ENCODE measurements at places on chromosomes 3 and 15. TPM values are rescaled to one million over a fixed set of nuclear protein-coding genes. Genes with fewer than 3 reads are reported as not detected.

The CD200R1 gene
- 0.18 TPM for polyA plus RNA-seq

The CPB1 gene
- polyA plus RNA-seq, result 53.0 TPM

The ABHD14A gene
- polyA plus RNA-seq, result 17.2 TPM

The ASB14 gene
- polyA plus RNA-seq, result not detected

The BSN gene
- 0.06 TPM for polyA plus RNA-seq

The GOLGA8T gene
- 0.34 TPM for polyA plus RNA-seq

The SAMMSON gene
- polyA plus RNA-seq, result not detected

The SPG11 gene
- polyA plus RNA-seq, result 17.8 TPM

The PLCB2 gene
- 3.3 TPM for polyA plus RNA-seq

The STAB1 gene
- 22.6 TPM for polyA plus RNA-seq

The FES gene
- 49.3 TPM for polyA plus RNA-seq

The DUT gene
- polyA plus RNA-seq, result 31.8 TPM

The SH2D7 gene
- not detected for polyA plus RNA-seq

The POTEB gene
- polyA plus RNA-seq, result not detected

The KLF15 gene
- polyA plus RNA-seq, result 32.0 TPM

The WNT5A gene
- 1.1 TPM for polyA plus RNA-seq

The TNFAIP8L3 gene
- 17.5 TPM for polyA plus RNA-seq

The FETUB gene
- polyA plus RNA-seq, result not detected

The PCNP gene
- polyA plus RNA-seq, result 148 TPM

The NEK10 gene
- polyA plus RNA-seq, result 0.34 TPM

The CCR3 gene
- 0.04 TPM for polyA plus RNA-seq

The KBTBD13 gene
- not detected for polyA plus RNA-seq

The CYP8B1 gene
- 0.01 TPM for polyA plus RNA-seq

The AMOTL2 gene
- polyA plus RNA-seq, result 45.0 TPM

The ATP13A4 gene
- 0.51 TPM for polyA plus RNA-seq

The GATA2 gene
- polyA plus RNA-seq, result 14.3 TPM

The GOLGA8Q gene
- 0.54 TPM for polyA plus RNA-seq

The CLPX gene
- 13.4 TPM for polyA plus RNA-seq

The FOXP1 gene
- polyA plus RNA-seq, result 6.3 TPM

The SLC38A3 gene
- not detected for polyA plus RNA-seq

The CPEB1 gene
- 0.49 TPM for polyA plus RNA-seq

The CFAP100 gene
- polyA plus RNA-seq, result not detected

The P4HTM gene
- polyA plus RNA-seq, result 11.7 TPM

The IL17RD gene
- 0.85 TPM for polyA plus RNA-seq

The PTX3 gene
- polyA plus RNA-seq, result 106 TPM

The MAP2K1 gene
- 27.7 TPM for polyA plus RNA-seq

The MEGF11 gene
- 0.22 TPM for polyA plus RNA-seq

The IL17RE gene
- 6.7 TPM for polyA plus RNA-seq

The ITPKA gene
- 0.79 TPM for polyA plus RNA-seq

The TBL1XR1 gene
- polyA plus RNA-seq, result 34.0 TPM

The UNC45A gene
- 41.7 TPM for polyA plus RNA-seq

The ISL2 gene
- 0.18 TPM for polyA plus RNA-seq

The LSAMP gene
- polyA plus RNA-seq, result 1.4 TPM

The WNT7A gene
- polyA plus RNA-seq, result 0.01 TPM

The SLC12A1 gene
- not detected for polyA plus RNA-seq

The TPRG1 gene
- polyA plus RNA-seq, result 0.91 TPM

The CFAP92 gene
- polyA plus RNA-seq, result 0.21 TPM

The PCLAF gene
- 1.6 TPM for polyA plus RNA-seq

The CNTN3 gene
- 1.5 TPM for polyA plus RNA-seq

The ATP1B3 gene
- 24.7 TPM for polyA plus RNA-seq

The SST gene
- 13.1 TPM for polyA plus RNA-seq

The TUSC7 gene
- not detected for polyA plus RNA-seq

The MKRN2OS gene
- polyA plus RNA-seq, result 7.2 TPM

The GHSR gene
- polyA plus RNA-seq, result not detected

The ACVR2B gene
- polyA plus RNA-seq, result 0.56 TPM

The SPESP1 gene
- 2.5 TPM for polyA plus RNA-seq

The ACP3 gene
- polyA plus RNA-seq, result 2.5 TPM

The HIGD2B gene
- polyA plus RNA-seq, result 0.09 TPM

All from adipose tissue (tissue), 3 donors.